ENCODE measurements at places on chromosomes 2 and 18.

DNA sequence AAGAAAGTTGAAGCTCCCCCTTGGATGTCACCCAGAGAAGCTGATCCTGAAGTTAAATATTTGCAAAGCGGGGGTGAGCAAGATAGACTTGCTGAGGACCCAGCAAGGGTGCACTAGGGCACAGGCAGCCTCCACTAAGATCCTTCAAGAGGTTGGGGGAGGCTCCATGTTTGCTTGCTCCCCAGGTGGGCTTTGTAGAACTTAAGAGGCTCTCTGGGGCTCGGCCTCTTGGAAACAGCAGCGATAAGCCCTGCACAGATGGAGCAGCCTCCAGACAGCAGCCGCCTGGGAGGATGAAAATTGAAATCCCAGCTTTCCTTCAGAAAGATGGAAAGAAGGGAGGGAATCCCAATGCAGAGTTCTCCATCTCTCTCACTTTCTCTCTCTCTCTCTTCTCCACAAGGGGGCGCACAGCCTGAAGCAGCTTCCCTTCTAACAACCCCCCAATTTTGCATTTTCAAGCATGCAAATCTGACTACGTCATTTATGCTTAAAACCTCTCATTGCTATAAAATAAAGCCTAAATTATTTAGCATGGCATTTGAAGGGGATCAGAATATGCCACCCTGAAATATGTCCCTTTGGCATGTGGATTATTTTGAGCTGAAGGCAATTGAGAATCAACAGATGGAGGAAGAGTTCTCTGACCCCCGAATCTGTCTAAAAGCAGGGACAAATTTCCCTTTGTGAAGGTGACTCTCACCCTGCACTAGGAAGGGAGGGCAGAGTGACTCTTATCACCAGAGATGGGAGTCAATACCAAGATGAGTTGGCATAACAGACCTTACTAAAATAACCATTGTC is 185.7 kb upstream of the KLHL29 start:
- DNase-seq: no peak

DNA sequence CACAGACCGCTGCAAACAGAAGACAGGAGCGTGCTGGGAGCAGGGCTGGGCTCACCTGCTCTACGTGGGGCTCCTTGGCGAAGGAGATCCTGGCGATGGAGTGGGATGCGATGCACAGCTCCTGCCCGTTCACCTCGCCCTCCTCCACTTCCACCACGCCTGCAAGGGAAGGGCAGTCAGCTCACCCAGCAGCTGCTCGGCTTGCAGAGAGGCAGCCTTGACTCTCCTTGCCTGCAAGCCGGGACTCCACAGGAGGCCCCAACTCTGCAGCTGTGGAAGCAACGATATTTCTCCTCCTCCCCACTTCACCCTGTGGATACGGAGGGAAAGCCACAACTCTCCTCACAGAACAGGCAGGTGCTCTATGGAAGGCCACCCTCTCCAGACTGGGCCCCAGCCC is 35.1 kb downstream of the THAP4 start:
- DNase-seq: no peak

DNA sequence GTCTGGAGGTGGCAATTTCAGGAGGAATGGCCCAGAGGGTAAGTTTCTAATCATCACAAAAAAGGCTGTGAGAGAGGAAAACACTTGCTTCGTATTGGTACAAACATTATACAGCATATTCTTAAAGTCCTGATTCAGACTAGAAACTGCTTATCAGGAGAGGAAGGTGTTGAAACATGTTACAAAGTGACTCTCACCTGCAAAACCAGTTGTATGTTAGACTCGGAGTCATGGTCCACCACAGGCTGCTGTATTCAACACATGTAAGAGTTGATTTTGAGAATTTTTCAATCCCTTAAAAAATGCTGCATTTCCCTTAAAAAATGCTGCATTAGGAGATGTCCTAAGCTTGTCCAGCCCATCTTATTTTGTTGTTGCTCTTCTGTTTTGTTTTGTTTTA is 61.5 kb downstream of the MBP start:
- DNase-seq: no peak

- peak; percentile 31 for DNase-seq
Measured at GRCh38 chr2:9378433-9379390, 44.6 kb downstream of the ITGB1BP1 start.

DNA sequence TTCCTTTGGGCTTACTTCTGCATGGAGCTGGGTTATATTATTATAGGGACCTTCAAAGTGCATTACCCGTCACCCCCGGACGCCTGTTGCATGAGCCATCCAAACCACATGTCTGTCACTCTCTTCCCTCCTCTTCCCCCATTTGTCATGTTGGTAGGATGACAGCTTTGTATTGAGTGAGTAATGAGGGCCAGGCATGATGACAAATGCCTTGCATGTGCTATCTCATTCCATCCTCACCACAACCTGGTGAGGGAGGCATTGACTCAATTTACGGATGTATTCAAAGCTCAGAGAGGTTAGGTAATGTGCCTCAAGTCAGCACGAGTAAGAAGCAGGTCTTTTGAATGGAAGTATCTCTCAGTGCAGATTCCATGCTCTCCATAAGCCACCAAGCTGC is 510.5 kb upstream of the TNP1 start:
- no peak for DNase-seq

- no peak for DNase-seq
Measured at GRCh38 chr18:54206447-54206846, 18.0 kb downstream of the MBD2 start.

DNA sequence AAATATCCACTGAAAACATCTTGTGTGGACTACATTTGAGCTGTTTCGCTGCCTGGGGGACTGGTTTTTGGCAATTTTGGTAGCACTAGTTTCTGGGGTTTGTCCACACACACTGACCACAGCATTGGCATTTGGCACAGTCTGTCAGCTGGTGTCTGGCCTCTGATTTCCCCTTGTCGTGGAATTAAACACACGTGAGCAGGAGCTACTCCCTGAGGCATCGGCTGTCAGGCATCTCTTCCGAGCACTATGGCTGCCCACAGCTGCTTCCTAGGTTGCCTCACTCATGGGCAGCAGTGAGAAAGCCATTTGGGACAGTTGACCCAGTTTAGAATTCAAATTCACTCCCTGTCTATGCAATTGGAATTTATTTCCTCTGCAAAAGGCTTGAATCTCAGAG is 46.8 kb upstream of the FZD5 start:
- DNase-seq: no peak

- no peak for DNase-seq
Measured at GRCh38 chr2:110866045-110866444, 133.7 kb downstream of the ACOXL start.

DNA sequence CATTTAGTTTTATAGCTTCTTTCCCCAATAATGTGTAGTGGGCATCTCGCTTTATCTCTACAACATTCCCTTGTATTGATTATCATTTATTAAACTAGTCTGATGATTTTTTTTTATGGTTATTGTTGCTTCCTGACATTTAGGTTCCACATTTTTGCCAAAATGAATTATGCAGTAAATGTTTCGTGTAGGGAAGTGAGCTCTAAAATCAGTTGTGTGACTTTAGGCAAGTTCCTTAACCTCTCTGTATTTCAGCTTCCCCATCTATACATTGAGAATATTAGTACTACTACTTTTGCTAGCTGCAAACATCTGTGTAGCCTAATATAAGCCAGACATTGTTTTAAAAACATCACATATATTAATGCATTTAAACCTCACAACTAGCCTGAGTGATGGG is 22.9 kb downstream of the SOCS6 start:
- DNase-seq: no peak

DNA sequence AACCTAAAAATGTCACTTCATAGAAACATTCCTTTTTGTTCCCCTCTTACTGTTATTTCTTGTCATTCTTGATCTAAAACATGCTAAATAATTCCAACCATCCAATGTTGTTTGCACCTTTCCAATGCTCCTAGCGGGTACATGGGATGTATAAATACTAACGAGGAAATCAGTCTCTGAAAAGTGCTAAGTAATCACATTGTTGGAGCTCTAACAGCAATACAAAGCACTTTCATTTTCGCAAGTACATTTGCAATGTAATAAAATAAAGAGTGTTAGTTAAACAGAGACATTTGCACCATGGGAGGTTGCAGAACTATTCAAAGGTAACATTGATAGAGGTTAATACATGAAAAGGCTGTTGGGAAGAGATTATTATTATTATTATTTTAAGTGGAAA is 286.2 kb upstream of the ACVR2A start:
- no peak for DNase-seq

GRCh38 chr2:191298306-191298705 is 53.1 kb downstream of the MYO1B start:
- no peak for DNase-seq

- peak; percentile 5 for DNase-seq
Measured at GRCh38 chr2:232890896-232891601, 21.0 kb downstream of the SNORC start.

DNA sequence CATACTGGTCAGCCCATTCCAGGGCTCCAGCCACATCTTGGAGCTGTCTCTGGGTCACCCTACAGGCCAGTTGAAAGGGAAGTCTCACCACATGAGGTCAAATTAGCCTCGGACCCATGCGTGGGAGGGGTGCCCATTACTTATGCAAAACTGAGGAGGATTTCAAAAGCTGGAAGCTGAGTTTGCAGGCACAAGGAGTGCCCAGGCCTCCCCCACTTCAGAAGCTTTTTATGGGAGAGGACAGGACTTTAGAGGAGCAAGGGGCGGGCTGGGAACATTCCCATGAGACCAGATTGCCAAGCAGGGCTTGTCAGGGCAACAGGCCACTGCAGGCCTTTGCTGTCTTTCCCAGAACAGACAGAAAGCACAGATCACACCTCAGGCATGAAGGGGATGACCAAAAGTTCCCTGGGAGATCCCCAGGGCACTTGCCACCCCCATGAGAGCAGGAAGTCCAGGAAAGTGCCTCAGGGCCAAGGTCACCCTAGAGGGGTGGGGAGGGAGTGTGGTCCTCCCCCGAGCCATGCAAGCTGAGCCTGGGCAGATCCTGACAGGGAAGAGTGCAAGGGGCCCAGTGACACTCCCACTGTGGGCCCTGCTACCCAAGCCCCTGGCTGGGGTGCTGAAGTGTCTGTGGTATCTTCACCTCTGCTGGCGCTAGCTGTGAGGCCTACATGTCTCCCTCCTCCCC is 267.7 kb downstream of the BCL11A start:
- no peak for DNase-seq

- no peak for DNase-seq
Measured at GRCh38 chr2:42493468-42494354, at the start of gene KCNG3. Gene KCNG3 (minus strand): TSS chr2:42493982. CDS start chr2:42493501, 481 bp downstream.

DNA sequence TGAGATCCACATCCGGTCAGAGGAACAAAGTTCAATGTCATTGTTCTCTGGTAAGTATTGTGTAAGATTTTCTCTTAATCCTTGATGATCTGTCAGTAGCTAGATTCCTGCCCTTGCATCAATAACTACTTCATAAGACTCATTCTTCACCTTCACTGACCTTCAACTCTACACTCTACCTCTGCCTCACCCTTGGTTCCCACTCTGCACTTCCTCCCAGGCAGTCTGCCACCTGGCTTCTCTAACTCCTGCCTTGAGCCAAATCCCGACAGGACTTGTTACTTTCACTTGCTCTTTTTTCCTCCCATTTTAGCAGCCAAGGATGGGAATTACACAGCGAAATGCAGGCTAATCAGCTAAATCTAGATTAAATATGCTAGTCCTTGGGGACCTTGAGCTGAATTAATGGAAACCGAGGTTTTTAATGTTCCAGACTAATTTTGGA is 190.7 kb downstream of the DLGAP1 start:
- no peak for DNase-seq

DNA sequence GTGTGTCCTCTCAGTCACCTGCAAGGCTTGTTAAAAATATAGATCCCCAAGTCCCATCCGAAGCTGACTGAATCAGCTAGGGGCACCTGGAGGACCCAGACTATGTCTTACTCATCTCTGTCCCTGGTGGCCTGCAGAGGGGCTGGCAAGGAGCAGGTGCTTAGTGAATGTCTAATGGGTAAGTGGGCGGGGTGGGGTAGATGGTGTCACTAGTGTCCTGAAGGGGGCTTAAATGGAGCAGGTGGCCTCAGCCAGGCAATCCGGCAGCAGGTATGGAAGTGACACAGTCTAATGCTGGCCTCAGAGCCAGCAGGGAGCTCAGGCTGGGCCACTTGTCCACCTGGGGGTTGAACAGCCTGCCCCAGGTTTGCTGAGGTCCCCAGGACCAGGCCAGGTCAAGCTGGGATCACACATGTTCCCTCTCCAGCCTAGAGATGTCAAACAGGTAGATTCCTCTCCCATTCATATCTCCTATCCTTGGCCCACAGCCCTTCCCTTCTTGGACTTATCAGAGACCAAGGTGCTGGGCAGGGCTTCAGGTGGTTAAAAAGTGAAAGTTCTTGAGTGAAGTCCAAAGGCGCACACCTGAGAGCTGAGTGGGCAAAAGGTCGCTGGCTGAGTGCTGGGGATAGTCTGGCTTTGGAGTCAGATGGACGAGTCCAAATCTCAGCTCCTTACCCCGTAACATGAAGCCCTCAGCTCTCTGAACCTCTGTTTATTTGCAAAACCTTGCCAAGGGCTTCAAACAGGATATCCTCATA is 1.7 kb downstream of the STEAP3 start:
- DNase-seq: no peak

DNA sequence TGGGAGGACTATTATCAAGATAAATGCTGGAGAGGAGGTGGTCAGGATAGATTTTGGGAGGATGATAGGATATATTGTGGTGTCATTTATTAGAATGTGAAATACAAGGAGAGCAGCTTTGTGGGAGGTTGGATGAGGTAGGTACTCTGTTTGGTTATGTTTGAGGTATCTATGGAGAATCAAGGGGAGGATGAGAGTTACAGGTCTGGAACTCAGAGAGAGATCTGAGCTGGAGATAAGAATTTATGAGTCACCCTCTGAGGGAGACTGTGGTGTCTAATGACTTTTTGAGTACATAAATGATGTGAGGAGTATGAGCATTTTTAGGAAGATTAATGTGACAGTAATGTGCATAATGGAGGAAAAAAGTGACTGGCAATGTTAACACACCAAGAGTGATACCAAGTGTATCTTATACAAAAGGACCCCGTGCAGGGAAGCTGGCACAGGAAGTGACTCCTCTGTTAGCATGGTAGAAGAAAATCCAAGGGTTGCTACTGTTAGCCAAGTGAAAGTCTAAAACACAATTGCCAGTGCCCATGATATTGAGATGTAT is 48.2 kb downstream of the CRIM1 start:
- no peak for DNase-seq

Measured in AG09319 (cell line).